ENCODE measurements at places on chromosomes 11 and 22. TPM values are rescaled to one million over a fixed set of nuclear protein-coding genes. Genes with fewer than 3 reads are reported as not detected.

The LRFN4 gene
- polyA plus RNA-seq = 13.2 TPM

- DNase-seq = no peak
Measured at GRCh38 chr11:34299284-34299972, 58.4 kb downstream of the ABTB2 start.

DNA sequence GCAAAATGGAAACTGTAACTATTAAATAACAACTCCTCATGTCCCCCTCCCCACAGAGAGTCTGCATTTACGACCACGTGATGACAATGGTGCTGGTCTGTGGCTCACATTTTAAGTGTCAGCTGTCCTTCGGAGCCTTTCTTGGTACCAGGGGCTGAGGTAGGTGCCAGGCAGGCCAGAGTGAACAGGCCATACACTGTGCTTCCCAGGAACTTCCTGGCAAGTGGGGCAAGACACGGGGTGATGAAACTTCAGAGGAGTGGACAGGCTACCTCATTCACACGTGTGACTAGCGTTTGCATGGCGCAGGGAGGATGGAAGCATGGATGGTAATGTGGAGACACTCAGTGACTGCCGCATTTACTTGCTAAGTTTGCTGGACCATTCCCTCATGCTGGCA is 10.4 kb upstream of the YPEL1 start:
- no peak for DNase-seq

GRCh38 chr22:46592390-46592872 is 27.8 kb upstream of the GRAMD4 start:
- no peak for DNase-seq

DNA sequence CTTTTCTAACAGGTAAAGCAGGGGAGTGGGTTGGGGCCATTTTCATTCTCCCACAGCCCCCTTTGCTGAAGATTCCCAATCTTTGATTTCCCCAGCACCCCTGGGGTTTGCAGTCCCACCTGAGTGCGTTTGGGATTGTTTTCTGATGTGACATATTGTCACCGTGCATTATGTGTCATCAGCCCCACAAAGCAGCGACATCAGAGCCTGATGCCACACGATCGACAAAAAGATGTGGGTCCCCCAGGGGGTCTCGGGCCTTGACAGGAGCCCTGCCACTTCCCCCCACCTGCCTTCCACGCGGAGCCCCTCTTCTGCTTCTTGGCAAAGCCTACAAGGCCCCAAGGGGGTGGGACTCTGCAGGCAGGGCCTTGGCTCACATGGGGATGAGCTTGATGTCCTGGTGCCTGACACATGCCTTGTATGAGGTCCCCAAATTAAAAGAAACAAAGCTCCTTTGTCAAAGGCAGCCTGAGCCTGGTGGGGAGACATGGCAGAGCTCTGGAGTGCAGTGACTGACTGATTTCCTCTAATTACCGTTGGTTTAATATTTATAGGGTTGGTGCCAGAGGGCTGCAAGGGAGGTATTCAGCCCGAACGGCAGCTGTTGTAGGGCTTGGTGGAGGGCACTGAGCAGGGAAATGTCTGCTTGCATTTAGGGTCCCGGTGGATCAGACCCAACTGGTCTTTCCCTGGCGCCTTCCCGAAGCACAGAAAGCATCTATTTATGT is 149.2 kb downstream of the MIAT start:
- peak; percentile 27 for DNase-seq

Data from right renal cortex interstitium (tissue), 3 donors.